Activated T-cell treated with anti-CD3 and anti-CD28 coated beads, Interleukin-2, amount 50 U/mL, for 4 hours (primary cell): ENCODE measurements at places on chromosomes 3 and 15. TPM values are rescaled to one million over a fixed set of nuclear protein-coding genes. Genes with fewer than 3 reads are reported as not detected.

DNA sequence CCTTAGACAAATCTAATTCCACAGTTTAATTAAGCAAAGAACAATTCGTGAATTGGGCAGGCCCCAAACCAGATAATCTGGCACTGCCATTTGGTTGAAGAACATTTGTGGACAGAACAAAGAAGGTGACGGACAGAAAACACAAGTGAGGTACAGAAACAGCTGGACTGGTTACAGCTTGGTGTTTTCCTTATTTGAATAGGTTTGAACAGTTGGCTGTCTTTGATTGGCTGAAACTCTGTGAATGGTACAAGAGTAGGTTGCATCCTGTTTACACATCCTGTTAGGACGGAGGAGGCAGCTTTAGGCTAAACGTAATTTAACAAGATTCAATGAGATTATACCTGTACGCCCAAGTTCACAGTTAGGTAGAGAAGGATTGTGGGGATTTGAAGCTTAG lies 114.4 kb downstream of the LPP start:
- no peak for DNase-seq

The GRAMD2A gene
- not detected for total RNA-seq

The BFSP2 gene
- not detected for total RNA-seq

- no peak for DNase-seq
Measured at GRCh38 chr3:71690341-71690841, 34.8 kb downstream of the EIF4E3 start.

GRCh38 chr3:71806736-71807135 lies 21.8 kb upstream of the PROK2 start:
- DNase-seq, result no peak

DNA sequence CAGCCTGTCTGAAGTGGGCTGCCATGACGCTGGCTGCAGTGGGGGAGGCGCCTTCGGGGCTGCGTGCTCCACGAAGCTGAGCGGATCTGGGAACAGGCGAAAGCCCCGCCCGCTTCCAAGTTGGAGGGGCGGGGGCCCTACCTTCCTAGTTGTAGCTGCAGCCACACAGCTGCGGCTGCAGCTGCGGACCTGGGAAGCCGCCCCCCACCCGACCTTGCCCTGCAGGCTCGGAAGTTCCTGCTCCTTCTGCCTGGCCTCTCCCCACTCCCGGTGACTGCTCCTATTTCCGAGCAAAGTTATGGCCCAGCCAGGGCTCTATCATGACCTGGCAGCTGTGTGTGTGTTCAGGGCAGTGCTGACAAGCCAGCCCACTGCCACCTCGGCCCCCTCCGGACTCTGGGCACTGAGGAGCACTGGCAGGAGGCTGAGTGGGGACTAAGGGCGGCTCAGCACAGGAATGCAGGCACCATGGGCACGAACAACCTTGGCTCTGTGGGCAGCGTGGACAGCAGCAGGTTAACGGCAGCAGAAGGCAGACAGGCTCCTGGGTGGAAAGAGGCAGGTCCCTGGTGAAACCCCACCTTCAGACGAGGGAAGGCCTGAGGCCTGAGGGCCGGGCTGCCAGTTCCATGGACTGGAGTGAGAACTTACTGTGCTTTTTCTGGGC lies 352.4 kb upstream of the TMCO5A start:
- DNase-seq, result no peak

DNA sequence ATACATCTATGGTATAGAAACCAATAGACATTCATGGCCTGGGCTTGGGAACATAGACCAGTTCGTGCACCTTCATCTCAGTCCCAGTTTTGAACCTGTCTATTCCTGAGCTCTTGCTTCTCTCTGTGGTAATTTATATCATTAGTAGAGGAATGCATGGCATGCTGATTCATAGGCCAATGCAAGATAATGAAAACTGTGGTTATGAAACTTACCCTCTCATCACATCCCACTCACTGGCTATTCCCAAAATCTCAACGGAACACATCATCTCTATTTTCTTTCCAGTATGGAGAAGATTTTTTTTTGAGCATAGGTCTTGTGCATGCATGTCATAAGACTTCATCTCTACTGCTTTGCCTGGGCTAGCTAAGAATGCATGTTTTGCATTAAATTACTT lies 18.7 kb upstream of the P2RY12 start:
- DNase-seq, result no peak

DNA sequence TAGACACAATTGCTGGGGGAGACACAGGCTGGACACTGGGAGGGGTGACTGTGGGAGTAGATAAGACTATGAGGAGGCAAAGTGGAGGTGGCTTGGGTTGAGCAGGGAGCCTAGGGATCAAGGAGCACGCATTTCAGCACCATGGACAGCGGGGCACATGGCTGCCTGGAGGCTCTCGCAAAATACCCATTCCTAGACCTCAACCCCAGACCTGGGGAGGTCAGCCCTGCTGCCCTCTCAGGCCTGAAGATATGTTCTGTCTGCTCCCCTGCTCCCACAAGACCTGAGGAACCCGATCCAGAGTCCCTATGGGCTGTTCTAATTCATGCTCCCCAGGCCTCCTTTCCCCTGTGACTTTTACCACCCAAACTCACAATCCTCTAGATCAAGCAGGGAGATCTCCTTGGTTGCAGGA lies 16.0 kb upstream of the CPEB1 start:
- DNase-seq, result peak; percentile 32

- no peak for DNase-seq
Measured at GRCh38 chr3:4898454-4899313, 80.6 kb upstream of the BHLHE40 start.

- no peak for DNase-seq
Measured at GRCh38 chr3:50743643-50744042, 68.9 kb downstream of the DOCK3 start.

DNA sequence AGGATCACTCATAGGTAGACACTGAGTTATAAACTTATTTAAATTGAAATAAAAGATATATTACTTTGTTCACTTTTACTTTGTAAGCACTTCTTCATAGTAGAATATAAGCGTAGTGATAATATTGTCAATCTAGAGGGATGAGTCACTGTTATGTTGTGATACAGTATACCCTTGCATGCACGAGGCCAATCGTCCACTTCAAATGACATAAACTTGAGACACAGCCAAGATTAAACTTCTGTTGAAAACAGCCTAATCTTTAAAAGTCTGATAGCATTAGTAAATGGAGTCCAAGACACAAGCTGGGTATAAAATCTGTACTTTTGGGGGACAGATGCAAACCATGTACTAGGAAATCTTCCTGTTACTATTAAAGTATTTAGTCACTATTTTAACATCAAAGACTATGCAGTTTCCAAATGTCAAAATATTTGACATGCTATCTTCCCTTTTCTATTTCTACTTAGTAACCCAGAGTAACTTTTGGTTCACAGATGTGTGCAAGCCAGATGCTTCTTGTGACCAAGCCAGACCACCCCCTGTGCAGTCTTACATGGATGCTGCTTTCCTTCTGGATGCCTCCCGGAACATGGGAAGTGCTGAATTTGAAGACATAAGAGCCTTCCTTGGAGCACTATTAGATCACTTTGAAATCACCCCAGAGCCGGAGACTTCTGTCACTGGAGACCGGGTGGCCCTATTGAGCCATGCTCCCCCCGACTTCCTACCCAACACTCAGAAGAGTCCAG lies 85.3 kb downstream of the PIK3R4 start:
- no peak for DNase-seq

- peak; percentile 20 for DNase-seq
Measured at GRCh38 chr3:13655061-13655913, 106.4 kb downstream of the FBLN2 start.

The GFM1 gene
- 131 TPM for total RNA-seq

DNA sequence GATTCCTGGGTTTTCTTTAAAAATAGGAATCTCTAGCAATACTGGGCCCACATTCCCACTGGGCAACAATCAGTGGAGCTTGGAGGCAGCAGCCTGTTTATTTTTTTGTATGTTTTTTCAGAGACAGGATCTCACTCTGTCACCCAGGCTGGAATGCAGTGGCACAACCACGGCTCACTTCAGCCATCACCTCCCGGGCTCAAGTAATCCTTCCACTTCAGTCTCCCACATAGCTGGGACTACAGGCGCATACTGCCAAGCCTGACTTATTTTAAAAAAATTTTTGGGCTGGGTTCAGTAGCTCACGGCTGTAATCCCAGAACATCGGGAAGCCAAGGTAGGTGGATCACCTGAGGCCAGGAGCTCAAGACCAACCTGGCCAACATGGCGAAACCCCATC lies 29.1 kb upstream of the GNB5 start:
- DNase-seq, result no peak
